ENCODE measurements at places on chromosomes 5 and 9.

DNA sequence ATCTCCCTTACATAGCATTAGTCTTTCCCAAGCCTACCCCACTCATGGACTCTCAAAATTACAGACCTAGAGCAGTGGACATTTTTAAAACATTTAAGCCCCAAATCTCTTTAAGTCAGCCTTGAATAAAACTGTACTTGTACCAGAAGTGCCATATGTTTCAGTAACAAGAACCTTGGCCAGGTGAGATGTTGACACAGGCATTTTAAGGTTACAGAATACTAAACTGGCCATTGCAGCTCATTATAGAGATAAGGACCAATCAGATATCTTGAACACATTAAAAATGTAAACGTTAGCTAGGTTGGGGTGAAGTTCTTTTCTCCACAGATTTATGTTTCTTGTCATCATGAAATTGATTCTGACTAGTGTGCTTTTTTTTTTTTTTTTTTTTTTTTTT lies 103.8 kb upstream of the MIER3 start:
- DNase-seq = no peak

- no peak for DNase-seq
These were observed 354.9 kb downstream of the CETN3 start for GRCh38 chr5:90054612-90055011.

DNA sequence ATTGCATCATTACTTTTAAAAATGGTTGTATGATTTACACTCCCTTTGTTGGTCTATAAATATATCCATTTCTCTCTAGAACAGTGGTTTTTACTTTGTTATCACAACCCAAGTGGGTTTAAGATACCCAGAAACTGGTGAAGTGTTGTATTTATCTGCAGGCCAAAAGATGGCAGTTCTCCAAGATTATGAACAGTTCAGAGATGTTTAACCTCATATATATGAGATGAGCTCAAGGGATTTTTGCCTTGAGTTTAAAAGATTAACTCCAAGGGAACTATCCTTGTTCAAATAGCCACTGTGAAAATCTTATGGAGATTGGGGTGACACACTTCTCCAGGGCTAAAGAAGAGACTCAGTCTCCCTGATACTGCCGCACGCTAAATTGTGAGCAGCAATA lies 572.6 kb downstream of the TLE4 start:
- no peak for DNase-seq

GRCh38 chr9:1978941-1979340 lies 36.2 kb upstream of the SMARCA2 start:
- peak; percentile 82 for DNase-seq

- DNase-seq = no peak
These were observed 58.0 kb upstream of the RNF130 start for GRCh38 chr5:180129291-180130190.
